ENCODE measurements at places on chromosomes 16 and 17. TPM values are rescaled to one million over a fixed set of nuclear protein-coding genes. Genes with fewer than 3 reads are reported as not detected.
A peak's percentile ranks its signal among the peaks of the same experiment; 100 is the strongest.

- no peak overlapping the region for H3K4me3 ChIP-seq
- H3K4me1 ChIP-seq: peaks cover 54% of the 10 kb centered on the region
- H3K27ac ChIP-seq: peak overlapping the region; percentile 34
Measured at GRCh38 chr17:64154313-64154695, 24.4 kb upstream of the ERN1 start.

GRCh38 chr17:70377654-70378053 lies 208.3 kb downstream of the KCNJ2 start:
- H3K4me3 ChIP-seq: no peak overlapping the region
- H3K36me3 ChIP-seq: no peaks in the 10 kb centered on the region
- no peak overlapping the region for H3K27ac ChIP-seq
- no peaks in the 10 kb centered on the region for H3K4me1 ChIP-seq
- no peak for DNase-seq

DNA sequence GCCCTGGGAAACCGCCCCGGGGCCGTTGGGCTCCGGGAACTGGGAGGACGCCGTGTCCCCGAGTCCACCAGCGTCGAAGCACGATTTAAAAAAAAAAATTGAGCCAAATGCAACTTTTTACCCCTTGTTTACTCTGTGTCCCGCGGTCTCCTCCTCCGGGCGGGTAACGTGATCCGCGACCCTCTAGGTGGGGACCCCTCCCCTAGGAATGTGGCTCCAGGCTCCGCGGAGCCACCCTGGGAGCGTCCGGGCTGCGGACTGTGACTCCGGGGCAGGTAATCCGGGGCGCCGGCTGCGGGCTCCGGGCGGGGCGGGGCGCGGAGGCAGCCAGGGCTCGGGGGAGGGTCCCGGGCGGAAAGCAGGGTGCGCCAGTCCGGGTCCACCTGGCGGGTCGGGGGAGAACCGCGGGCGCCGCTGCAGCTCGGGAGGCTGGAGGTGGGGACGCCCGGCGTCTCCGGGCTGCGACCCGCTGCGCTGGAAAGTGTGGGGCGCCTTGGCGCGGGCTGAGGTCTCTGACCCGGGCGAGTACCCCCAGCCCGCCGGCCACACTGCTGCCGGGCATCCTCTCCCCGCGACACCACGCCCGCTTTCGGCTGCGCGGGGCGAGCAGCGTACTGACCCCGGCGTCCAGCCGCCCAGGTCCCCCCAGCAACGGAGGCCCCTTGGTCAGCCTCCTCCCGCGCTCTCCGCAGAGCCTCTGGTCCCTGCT lies 852 bp upstream of the HELZ start:
- H3K4me3 ChIP-seq: peak overlapping the region; percentile 79
- DNase-seq: no peak
- H3K36me3 ChIP-seq: no peaks in the 10 kb centered on the region
- H3K27ac ChIP-seq: peak overlapping the region; percentile 86
- peaks cover 35% of the 10 kb centered on the region for H3K4me1 ChIP-seq
- H3K27me3 ChIP-seq: no peaks in the 10 kb centered on the region

DNA sequence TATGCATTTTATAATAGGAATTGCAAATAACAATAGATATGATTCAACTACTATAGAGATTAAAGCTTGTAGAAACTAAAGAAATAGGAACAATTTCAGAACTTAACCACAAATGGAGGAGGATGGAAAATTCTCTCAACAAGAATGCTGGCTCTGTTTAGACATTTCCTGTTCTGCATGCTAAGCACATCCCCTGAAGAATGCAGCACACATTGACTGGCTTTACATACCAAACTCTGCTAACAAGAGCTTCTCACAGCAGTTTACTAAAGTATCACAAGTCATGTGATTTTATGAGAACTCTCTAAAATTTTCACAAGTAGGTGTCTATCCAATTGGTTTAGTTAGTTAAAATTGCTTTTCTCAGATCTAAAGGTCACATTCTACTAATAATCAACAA lies 85.2 kb downstream of the SPAG9 start:
- peaks cover 6% of the 10 kb centered on the region for H3K36me3 ChIP-seq
- peak overlapping the region; percentile 94 for H3K27ac ChIP-seq
- H3K27me3 ChIP-seq: no peaks in the 10 kb centered on the region

DNA sequence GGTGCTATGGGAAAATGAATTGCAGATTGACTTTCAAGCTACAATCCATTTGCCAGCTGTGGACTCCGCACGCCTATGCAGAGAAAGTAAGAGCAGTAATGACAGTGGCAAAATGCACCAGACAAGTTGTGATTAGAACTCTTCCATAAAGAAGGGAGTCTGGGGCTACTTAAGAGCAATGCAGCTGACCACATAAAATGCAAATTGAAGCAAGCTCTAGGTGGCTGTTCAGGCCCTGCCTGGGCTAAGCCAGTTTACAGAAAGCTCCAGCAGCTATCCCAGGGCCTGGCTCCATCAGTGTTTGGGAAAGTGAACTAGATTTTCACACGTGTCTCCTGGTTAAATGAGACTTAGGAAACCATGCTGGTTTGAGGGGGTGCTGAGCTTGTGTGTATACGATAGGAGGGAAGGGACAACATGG lies 2.2 kb upstream of the MAP2K6 start:
- H3K4me3 ChIP-seq: no peak overlapping the region
- no peaks in the 10 kb centered on the region for H3K27me3 ChIP-seq
- H3K36me3 ChIP-seq: no peaks in the 10 kb centered on the region
- H3K4me1 ChIP-seq: no peaks in the 10 kb centered on the region
- DNase-seq: no peak

DNA sequence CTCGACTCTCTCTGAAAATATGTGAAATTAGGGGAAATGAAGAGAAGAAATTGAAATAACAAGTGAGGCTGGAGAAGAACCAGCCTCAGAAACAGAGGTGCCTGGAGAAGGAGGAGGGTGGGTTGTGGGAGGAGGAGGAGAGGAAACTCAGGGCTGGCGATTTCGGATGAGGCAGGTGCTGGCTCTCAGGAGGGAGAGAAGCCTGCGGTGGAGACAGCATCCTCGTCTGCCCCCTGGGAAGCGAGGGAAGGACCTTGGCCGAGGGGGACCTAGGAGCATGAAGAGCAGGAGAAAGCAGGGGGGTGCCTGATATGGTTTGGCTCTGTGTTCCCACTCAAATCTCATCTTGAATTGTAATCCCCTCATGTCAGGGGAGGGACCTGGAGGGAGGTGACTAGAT lies 264.7 kb upstream of the TNRC6C start:
- no peak overlapping the region for H3K27ac ChIP-seq
- H3K4me1 ChIP-seq: peaks cover 4% of the 10 kb centered on the region
- peak; percentile 44 for DNase-seq
- H3K27me3 ChIP-seq: peaks cover 73% of the 10 kb centered on the region
- H3K4me3 ChIP-seq: no peak overlapping the region

DNA sequence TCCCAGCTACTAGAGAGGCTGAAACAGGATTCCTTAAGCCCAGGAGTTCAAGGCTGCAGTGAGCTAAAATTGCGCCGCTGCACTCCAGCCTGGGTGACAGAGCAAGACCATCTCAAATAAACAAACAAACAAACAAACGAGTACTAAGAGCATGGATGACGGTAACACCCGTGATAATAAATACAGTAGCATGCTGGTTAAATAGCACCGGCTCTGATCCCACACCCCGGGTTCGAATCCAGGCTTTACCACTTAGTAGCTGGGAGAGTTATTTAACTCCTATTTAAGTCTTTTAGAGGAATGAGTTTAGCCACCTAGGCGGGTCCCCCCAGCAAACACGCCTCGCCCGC lies 301 bp upstream of the METTL22 start:
- DNase-seq: no peak
- H3K27me3 ChIP-seq: peaks cover 21% of the 10 kb centered on the region
- H3K4me3 ChIP-seq: peak overlapping the region; percentile 97
- H3K27ac ChIP-seq: peak overlapping the region; percentile 98
- H3K4me1 ChIP-seq: peaks cover 14% of the 10 kb centered on the region
- peaks cover 7% of the 10 kb centered on the region for H3K36me3 ChIP-seq

DNA sequence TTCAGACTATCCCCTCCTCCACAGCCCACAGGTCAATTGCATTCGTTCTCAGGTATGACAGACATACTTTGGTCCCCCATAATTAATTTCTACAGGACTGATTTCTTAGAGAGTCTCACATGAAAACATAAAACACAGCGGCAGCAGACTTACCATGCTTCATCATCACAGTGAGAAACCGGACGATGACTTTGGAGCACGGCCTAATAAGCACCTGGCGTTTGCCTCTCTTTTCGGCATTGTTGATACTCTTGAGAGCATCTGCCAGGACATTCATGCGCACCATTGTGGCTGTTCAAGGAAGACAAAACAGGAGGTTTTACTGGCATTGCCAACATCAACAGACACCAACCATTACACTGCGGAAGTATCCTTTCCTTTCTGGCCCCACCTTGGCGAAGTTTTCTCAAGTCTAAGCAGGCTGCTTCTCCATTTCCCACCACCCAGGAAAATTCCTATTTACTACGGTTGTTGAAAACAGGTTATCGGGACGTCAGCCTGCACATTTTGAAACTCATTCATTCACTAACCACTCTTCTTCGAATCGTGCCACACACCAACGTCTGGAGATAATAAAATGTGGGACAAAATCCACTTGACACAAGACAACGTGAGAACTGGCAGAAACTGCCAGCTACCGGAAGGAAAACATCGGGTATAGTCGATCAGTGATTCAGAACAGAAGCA lies 1.2 kb downstream of the RPS15A start:
- peaks cover 54% of the 10 kb centered on the region for H3K4me1 ChIP-seq
- peak overlapping the region; percentile 96 for H3K4me3 ChIP-seq
- no peaks in the 10 kb centered on the region for H3K27me3 ChIP-seq
- no peak for DNase-seq

DNA sequence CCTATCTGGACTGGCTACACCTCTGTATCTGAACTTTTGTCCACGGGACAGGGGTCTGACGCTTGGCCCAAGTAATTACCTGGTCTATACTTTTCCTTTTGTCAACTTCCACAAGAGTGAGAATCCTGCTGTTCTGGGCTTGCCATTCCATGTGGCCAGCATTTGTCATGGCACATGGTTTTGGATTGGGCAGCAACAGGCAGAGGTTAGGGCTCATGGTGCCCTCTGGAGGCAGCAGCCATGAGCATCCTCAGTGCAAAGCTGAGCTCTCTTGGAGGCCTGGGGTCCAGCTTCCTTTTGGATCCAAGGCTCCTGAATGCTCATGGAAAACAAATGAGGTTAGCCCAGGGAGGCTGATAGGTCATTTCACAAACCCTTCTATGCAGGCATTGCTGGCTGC lies 7.5 kb upstream of the EDC4 start:
- peaks cover 42% of the 10 kb centered on the region for H3K4me1 ChIP-seq
- peaks cover 14% of the 10 kb centered on the region for H3K36me3 ChIP-seq
- no peak overlapping the region for H3K27ac ChIP-seq
- no peaks in the 10 kb centered on the region for H3K27me3 ChIP-seq

GRCh38 chr16:81552743-81553079 lies 108.1 kb downstream of the CMIP start:
- H3K27ac ChIP-seq: peak overlapping the region; percentile 79
- H3K4me1 ChIP-seq: peaks cover 43% of the 10 kb centered on the region
- H3K36me3 ChIP-seq: no peaks in the 10 kb centered on the region
- H3K4me3 ChIP-seq: no peak overlapping the region

- peaks cover 12% of the 10 kb centered on the region for H3K4me1 ChIP-seq
- peaks cover 6% of the 10 kb centered on the region for H3K36me3 ChIP-seq
- DNase-seq: no peak
- no peak overlapping the region for H3K4me3 ChIP-seq
Measured at GRCh38 chr16:31087971-31088370, 772 bp downstream of the PRSS53 start.

ACAP1 gene
- 2.9 TPM for total RNA-seq

TOM1L2 gene
- total RNA-seq: 60.2 TPM

Measured in chondrocyte (in vitro differentiated cells).